Right renal cortex interstitium (tissue), 3 donors: ENCODE measurements at places on chromosomes 7 and 10. TPM values are rescaled to one million over a fixed set of nuclear protein-coding genes. Genes with fewer than 3 reads are reported as not detected.

DNA sequence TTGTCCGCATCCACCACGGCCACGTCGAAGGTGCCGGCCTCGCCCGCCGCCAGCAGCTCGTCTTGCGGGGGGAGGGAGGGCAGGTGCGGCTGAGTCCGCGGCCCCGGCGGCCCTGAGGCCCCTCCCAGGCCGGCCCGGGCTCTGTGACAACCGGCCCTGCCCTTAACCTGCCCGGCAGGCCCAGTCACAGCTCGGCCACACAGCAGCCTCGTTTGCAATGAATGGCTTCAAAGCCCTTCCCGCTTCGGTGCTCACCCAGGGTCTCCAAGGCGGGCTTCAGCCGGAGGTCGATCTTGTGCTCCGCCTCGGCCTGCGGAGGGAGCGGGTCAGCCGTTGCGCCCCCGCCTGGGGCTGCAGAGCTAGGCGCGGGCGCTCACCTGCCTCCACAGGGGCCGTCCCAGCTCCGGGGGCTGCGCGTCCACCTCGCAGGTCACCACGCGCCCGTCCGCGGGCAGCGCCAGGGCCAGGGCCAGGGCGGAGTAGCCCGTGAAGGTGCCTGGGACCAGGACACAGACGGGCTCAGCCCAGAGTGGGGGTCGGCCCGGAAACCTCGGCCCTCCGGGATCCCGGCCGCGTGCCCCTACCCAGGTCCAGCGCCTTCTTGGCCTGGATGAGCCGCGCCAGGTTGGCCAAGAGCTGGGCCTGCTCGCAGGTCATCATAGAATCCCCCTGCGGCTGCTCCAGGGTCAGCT lies 928 bp downstream of the COMTD1 start:
- no peak for DNase-seq

DNA sequence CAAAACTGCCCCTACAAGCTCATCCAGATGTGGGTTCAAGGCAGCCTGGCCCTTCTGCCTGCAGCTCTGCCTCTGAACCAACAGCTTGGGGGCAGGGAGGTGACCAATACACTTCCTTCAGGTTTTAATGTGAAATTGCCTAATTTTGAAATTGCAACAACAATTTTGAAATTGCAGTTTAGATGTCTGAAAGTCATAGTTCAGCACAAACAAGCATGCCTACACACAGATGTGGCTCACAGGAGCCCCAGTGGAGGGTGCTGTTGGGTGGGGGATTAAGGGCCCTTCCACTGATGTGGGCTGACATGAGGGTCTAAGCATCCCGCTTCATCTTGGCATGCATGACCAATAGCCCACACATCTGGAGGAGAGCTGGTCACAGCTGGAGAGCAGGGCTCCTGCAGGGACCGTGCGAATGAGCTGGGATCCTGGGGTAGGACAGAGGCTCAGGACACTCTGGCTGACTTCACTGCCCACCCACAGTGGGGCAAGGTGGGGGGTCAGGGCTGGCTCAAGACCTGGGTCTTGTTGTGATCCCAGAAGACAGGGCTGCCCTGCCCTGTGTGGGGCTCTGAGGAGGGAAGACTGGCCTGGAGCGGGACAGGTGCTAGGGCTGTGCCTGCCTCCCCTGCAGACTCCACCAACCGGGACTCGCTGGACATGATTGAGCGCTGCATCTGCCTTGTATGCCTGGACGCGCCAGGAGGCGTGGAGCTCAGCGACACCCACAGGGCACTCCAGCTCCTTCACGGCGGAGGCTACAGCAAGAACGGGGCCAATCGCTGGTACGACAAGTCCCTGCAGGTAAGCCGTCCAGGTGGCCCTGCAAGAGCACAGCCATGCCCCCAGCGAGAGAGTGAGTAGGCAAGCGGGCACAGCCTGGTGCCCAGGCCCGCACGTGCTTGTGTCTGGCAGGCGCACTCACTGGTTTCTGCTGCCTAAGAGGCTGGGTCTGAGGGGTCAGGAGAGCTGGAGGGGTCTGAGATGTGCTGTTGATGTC lies 32.3 kb downstream of the CHAT start:
- no peak for DNase-seq

GRCh38 chr7:120110169-120110568 lies 162.8 kb upstream of the KCND2 start:
- DNase-seq, result no peak

DNA sequence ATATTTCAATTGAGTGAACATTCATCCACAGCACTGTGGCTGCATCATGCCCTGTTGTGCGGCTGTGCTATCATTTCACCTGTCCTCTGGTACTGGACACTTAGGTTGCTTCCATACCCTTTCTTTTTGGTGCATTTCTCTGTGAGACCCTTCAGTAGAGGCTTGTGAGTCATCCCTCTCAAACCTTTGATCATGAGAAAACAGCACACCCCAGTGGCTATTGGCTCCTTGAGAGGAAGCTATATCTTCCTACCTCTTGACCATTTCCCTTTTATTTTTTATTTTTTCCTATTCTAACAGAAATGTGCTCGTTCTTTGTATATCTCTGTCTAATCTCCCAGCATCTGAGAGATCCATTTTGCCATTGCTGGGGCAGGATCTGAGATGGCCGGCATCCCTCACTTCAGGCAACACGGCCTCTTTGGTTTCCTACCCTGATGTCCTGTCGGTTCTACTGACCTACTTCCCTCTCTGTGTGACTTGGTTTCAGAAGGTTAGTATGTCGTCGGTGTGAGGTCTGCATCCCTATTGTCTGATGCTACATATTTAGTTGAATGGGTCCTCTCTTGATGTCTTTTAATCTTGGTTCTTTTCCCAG lies 23.8 kb upstream of the PIK3AP1 start:
- no peak for DNase-seq

MMD2 gene
- polyA plus RNA-seq, result not detected

GRCh38 chr10:100370714-100371481 lies 23.9 kb downstream of the SCD start:
- DNase-seq, result no peak

DNA sequence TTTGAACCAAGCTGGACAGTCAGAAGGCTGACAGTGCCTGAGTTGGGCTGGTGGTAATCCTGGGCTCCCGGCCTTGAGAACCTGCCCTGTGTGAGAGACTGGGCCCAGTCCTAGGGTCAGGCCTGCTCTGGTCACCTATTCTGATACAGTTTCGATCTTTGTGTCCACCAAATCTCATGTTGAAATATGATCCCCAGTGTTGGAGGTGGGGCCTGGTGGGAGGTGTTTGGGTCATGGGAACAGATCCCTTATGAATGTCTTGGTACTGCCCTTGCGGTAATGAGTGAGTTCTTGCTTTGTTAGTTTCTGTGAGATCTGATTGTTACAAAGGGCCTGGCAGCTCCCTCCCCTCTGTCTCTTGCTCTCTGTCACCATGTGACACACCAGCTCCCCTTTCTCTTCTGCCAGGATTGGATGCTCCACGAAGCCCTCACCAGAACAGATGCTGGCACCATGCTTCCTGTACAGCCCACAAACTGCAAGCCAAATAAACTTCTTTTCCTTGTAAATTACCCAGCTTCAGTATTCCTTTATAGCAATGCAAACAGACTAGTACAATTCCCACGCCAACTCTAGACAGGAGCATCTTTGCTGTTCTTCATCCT lies 111.8 kb upstream of the ZNF438 start:
- no peak for DNase-seq

STOX1 gene
- polyA plus RNA-seq, result 11.6 TPM

GRCh38 chr7:43470110-43470509 lies 112.8 kb upstream of the STK17A start:
- DNase-seq, result no peak

GRCh38 chr7:45717537-45718235 lies 143.5 kb downstream of the ADCY1 start:
- no peak for DNase-seq

- no peak for DNase-seq
Observed at GRCh38 chr10:104034401-104035193, 51.1 kb downstream of the COL17A1 start.

DNA sequence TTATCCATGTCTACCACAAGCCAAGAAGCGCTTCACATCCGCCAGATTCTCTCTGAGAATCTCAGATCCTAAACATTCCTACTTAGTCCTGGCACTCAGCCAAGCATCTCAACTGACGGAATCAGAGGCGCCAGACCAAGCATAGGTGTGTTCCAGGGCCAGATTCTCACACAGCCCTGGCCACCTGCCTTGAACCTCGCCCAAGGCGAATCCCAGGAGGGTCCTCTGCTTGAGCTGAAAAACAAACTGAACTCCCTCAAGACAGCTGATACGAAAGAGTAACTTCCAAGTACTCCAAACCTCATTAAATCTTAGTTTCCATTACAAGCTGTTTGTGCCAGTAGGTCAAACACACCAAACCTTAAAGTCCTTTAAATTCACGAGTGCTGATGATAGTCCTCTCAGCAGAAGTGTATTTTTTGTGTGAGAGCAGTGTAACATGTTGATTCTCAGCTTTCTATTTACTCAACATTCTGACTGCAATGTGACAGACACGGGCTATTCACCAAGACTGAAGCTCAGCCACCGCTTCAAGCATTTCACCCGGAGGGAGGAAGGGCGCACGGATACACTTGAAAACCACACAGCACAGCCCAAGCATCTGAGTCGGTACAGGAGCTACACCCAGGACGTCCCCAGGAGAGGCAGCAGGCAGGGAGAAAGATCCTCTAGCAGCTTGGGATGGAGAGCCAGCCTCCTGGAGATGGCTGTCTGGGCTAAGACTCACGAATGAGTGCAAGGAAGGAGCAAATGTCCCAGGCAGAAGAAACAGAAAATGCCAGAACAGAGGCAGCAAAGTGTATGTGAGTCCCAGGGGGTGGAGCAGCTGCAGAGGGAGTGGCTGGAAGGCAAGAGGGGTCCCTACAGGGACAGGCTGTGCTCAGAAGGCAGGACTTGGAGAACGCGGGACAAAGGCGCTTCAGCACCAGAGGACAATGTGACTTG lies 6.0 kb downstream of the PARD3 start:
- DNase-seq, result no peak

- no peak for DNase-seq
Observed at GRCh38 chr10:132590094-132590751, 52.6 kb downstream of the INPP5A start.

GRCh38 chr7:38385682-38386081 lies 112.2 kb upstream of the TARP start:
- no peak for DNase-seq

DNA sequence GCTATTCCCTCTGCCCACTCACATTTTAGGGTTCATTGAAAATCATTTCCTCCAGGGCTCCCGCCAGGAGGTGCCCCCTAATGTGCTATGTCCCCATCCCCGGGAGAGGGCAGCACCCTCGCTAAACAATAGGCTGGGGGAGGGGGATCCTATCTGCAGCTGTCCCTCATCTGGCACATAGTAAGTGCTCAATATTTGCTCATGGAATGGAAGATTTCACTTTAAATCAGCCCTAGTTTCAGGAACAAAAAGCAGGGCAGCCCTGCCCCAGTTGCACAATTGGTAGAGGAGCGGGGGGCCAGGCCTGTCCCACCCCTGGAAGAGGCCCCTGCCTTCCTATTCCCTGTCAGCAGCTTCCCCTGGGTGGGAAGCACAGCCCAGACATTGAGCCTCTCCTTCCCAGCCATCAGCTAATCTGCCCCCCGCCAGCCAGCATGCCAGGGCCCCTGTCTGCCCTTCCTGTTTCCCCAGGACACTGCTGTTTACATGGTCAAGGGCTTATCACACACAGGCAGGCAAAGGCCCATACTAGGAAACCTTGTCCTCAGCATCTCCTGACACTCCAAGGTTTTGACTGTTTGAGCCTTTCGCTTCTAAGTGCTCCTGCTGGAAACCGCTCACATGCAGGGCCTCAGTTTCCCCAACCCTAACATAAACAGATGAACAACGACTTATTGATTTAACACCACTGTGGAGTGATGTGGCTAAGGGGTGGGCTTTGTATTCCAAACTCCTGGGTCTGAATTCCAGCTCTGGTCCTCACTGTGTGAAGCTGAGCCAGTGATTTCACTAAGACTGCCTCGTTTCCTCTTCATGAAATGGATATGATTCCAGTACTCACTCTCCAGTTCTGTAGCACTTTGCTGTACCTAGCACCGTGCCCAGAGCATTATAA lies 130.7 kb upstream of the ZMIZ1 start:
- no peak for DNase-seq

CPA2 gene
- polyA plus RNA-seq, result 0.34 TPM

GRCh38 chr7:53325061-53325460 lies 289.6 kb downstream of the POM121L12 start:
- no peak for DNase-seq

GRCh38 chr10:123858907-123859652 lies 32.5 kb downstream of the CPXM2 start:
- no peak for DNase-seq

DNA sequence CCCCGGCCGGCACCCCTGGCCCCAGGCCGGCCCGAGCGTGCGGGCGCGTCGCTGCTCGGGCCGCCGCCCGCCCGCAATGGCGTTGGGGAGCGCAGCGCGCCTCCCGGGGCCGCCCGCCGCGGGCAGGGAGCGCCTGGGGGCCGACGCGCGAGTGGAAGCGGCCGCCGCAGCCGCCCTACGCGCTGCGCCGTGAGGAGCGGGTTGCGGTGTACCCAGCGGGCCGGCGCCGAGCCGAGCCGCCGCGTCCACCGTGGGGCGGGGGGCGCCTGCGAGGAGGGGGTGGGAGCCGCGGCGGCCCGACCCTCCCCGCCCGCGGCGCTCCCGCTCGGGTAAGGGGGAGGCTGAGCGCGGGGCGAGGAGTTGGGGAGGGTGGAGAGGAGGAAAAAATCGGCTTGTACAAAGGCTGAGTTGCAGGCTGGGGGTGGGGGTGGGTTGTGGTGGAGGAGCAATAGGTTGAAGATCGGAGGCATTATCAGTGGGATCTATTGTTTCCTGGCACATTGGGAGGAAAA lies 473 bp downstream of the PPP1R9A start:
- no peak for DNase-seq

GRCh38 chr10:86169506-86170254 lies 196.9 kb downstream of the GRID1 start:
- no peak for DNase-seq

GRCh38 chr10:78578929-78579328 lies 489.8 kb upstream of the ZMIZ1 start:
- DNase-seq, result no peak

- DNase-seq, result no peak
Observed at GRCh38 chr10:79025199-79025832, 43.5 kb upstream of the ZMIZ1 start.

- DNase-seq, result no peak
Observed at GRCh38 chr10:72133517-72133916, 45.2 kb upstream of the SPOCK2 start.

DNA sequence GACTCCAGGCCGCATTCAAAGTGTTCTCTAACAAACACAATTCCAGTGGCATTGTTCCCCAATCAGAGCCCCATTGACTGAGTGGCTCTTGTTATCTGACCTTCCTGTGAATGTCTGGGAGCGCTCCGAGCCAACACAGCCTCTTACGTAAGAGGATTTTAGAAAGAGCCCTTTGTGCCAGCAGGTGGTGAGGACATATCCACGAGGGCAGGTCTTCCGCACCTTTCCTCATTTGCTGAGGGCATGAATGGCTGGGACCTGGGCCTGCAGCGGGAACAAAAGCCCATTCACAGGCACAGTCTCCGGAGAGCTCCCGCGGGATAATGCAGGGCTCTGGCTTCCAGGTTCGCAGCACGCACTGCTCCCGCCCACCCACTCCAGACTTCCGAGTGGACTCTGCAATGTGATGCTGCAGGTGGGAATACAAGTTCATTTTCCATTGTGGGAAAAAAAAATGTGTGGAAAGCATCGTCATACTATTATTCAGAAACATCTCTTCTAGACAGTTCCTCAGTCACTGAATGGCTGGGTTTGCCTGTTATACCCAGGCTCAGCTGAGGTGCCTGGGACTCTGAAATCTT lies 295.0 kb upstream of the IGFBP3 start:
- no peak for DNase-seq

CCDC172 gene
- not detected for polyA plus RNA-seq
